ENCODE measurements at places on chromosomes 1 and 21.

DNA sequence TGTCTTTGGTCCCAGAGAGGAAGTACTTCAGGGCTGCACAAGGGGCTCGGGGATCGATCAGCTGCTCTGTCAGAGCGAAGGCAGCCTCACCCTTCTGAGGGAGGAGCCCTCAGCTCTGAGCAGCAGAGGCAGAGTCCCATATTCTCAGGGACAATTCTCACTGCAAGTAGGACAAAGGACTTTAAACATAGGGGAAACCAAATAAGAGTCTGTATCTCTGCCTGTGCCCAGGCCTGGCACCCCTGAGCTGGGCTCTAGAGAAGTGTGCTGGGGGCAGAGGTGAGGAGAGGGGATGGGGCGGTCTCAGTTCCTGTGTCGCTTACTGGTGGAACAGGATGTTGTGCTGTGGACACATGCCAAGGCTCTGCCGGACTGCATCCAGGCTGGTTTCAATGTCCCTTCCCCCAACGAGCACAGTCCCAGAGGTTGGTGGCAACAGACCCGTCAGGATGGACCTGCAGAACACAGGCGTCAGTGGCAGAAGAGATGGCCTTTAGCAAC, 76.6 kb downstream of the ABCA4 start:
- DNase-seq, result no peak

GRCh38 chr21:44496564-44497550, 41.5 kb downstream of the LRRC3 start:
- DNase-seq, result no peak

DNA sequence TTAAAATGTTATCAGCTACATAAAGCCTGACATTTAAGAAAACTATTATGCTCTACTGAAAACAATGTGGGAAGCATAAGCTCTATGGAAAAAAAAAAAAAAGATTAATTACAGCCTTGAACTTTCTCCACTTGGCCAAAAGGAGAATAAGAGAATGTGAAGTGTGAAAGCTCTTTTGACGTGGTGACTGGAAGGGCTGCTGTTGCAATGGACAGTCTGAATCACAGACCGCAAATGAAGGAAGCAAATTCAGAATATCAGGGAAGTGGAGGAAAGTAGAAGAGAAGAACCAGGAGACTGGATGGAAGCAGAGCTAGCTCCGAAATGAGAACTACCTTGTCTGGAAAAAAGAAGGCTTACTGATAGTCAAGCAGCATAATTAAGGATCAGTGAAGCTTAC, 106.8 kb downstream of the AK5 start:
- no peak for DNase-seq

DNA sequence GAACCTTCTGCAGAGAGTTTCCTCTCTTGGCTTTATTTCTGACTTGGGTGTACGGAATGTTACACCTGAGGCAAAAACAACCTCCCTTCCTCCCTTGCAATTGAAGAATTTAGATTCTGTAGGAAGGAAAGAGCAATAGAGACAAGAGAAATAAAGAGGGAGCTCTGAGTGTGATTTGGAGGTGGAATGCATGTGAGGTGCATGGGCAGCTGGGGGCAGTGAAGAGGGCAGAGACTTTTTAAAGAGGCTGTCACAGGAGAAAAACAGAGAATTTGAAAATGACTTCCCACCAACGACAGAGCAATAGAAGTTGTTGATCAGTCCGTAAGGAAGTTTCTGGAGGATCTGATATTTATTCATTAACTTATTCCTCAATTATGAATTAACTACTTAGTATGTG, 172.0 kb upstream of the B3GALT2 start:
- DNase-seq, result no peak

DNA sequence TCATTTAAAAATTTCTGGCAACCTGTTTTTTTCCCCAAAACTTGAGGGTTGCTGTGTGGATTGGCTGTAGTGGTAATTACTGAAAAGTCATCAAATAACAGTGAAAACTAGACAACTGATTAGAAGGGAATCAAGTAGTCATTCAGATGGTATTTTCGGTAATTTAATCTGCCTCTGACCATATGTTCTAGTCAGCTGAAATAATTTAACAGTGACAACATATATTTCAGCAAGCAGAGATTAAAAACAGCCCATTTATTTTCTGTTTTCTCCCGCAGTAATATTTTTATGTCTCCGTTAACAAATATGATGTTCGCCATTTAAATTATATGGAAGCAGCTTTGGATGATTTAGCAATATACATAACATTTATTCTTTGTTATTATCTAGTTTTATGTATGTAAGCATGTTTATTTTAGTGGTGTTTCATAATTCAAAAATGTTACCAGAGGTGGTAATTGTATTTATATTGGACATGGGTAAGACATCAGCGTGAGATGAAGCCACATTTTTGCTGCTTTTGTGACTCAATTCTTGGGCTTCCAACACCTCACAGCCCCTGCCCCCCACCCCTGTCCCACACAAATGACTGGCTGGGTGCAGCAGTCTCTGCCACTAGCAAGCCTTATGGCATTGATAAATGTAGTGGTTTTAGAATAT, 104.4 kb downstream of the GALNT2 start:
- DNase-seq, result no peak

DNA sequence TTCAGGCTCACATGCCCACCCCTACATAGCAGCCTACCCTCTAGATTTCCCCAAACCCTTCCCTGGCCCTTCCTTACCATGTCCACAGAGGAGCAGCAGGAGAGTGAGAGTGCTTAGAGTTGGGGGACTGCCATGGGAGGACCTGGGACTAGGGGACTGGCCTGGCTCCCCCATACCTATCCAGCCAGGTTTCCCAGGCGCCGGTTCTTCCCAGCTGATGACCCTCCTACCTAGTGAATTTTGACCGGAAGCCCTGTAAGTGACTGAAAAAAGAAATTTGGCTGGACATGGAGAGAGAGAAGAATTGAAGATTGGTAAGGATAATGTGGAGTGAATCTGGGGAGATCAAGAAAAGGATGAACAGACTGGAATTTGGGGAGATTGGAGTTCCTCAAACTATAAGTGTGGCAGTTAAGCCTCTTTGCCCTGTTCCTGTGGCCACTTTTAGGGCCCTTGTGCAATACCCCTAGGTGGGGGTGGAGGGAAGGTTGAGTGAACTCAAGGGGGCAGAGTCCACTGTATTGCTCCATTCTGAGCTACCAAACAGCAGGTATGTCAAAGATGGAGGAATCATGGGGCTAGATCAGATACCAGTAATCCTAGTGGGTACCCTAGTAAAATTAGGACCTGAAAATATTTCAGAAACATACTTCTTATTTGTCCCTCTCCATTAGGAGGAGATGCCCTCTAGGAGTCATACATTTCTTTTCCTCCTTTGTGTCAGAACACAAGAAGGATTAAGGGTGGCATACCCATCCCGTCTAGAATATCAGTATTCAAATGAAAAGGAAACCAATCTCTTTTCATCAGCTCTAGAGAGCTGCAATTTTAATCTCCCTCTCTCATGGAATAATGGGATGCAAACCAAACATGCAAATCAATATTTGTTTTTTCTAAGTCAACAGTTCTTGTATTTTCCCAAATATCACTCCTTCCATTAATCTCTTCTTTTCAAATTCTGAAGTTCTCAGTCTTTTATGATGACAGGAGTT, 1.2 kb downstream of the HJV start:
- DNase-seq, result no peak

DNA sequence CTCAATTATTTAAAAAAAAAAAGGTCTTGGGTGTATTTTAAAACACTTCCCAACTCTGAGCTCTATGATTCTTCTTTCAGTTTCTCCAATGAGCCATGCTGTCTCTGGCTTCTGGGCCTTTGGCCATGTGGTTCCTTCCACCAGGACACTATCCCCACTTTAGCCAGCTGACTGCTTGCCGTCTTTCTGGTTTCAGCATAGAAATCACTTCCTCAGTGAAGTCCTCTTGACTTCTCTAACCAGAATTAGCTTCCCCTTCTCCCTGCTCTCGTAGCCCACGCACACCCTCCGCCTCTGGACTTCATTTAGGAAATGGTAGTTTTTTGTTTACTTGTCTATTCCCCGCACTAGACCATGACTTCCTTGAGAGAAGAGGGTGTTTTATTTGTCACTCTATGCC, 1.1 kb upstream of the DIO1 start:
- no peak for DNase-seq

GRCh38 chr1:162930976-162931560, 70.1 kb upstream of the CCDC190 start:
- no peak for DNase-seq

- no peak for DNase-seq
Observed at GRCh38 chr1:78884685-78885452, 121.7 kb downstream of the ADGRL4 start.

DNA sequence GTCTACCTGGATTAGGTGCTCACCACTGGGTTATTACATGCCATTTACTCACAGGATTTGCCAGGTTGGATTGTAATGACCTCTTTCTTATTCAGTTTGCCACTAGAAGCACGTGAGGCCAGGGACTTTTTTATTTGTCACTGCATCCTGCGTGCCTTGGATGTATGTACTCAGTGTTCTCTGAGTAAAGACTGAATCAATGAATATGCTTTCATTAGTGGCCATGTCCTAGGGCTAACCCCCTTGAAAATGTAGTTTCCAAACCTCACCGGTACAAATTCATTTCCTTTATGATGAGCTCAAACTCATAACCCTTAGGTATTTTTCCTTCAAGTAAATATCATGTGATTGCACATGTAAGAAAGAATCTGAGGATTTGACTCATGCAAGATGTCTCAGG, 1.3 kb upstream of the ZP4 start:
- DNase-seq, result no peak

GRCh38 chr1:116855191-116855619, 54.5 kb upstream of the PTGFRN start:
- no peak for DNase-seq

GRCh38 chr1:233020426-233020825, 70.0 kb downstream of the NTPCR start:
- DNase-seq, result no peak

- no peak for DNase-seq
Observed at GRCh38 chr21:29248124-29248523, 50.6 kb upstream of the BACH1 start.

GRCh38 chr1:240111558-240111957, 19.9 kb downstream of the FMN2 start:
- no peak for DNase-seq

DNA sequence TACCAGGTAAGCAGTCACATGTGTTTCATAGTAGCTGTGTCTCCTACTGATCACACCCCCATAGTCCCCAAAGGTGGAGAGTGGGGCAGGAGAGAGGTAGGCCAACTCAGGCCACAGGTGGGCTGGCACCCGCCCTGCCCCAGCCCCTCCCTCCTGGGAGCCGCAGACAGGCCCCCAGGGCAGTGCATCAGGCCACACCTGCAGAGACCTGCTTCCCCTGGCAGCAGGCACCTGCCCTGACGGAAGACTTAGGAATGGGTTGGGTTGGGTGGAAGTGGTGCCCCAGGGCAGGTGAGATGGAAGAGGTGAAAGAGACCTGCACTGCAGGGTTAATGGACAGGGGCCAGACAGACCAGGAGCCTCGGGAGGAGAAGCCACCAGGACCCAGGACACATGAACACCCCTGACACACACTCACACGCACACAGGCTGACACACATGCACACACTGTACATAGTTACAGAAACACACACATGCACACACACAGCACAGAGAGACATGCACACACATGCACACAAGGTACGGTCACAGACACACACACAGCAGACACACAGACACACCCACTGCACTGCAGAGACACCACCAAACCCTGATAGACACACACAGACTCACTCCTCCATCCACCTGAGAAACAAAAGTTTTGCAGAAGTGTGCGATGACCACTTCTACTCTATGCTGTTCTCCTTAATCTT, 1.7 kb upstream of the COL18A1 start:
- DNase-seq, result no peak

DNA sequence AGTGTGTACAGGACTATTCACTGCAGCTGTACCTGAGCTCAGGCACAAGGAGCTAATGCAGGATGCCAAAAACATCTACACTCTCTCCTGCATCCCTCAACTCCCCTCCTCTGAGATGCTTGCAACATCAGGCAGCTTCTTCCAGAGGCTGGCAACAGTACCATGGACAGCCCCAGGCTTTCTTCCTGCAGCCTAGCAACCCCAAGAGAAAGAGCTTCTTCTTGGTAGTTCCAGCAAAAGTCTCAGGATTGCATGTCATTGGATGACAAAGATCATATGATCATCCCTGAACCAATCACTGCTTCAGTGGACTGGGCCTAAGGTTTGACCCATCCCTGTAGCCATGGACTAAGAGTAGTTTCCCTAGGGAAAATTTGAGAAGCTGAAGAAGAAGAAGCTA, 46.7 kb downstream of the CAMK2N1 start:
- DNase-seq, result no peak

GRCh38 chr1:91729621-91730358, 156.2 kb downstream of the TGFBR3 start:
- DNase-seq, result no peak

- no peak for DNase-seq
Observed at GRCh38 chr1:209389258-209389657, 194.3 kb upstream of the CAMK1G start.

GRCh38 chr1:187390215-187390818, 561.6 kb downstream of the PLA2G4A start:
- no peak for DNase-seq

GRCh38 chr1:180791806-180792205, 120.9 kb upstream of the KIAA1614 start:
- peak; percentile 1 for DNase-seq

DNA sequence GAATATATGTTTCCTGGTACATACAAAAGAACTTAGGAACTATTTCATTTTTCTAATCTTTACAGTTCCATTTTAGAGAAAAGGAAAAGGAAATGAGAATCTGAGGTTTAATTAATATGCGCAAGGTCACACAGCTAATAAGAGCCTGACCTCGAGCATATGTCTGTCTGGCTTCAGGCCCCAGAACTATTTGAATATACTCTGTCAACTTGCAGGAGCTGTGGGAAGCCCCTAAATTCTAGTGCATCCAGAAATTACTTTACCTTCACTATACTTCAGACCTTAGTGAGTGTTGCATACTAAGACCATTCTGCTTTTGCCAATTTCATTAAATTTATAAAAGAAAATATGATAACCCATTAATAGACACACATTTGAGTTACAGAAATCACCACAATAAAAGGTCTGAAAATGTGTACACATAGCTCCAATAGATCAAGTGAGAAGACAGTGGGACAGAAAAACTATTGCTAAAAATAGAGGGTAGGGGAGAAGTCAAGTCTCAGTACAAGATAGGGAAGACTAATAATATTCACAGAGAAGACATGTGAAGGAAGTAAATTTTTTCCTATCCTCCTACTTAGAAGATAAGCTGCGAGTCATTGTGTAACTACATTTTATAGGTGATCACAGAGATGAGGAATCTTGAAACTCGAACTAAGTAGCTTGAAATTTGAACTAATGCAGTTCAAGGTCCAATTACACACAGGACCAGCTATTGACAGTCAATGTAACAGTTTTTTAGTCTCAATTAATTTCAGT, 3.8 kb downstream of the RGS13 start:
- DNase-seq, result no peak

Measured in CD4-positive, alpha-beta T cell treated with Interleukin-2 at 100 ng/mL for 4 hours (primary cell).